NCI-H2029 (cell line): ENCODE measurements at places on chromosomes 2 and 18.

DNA sequence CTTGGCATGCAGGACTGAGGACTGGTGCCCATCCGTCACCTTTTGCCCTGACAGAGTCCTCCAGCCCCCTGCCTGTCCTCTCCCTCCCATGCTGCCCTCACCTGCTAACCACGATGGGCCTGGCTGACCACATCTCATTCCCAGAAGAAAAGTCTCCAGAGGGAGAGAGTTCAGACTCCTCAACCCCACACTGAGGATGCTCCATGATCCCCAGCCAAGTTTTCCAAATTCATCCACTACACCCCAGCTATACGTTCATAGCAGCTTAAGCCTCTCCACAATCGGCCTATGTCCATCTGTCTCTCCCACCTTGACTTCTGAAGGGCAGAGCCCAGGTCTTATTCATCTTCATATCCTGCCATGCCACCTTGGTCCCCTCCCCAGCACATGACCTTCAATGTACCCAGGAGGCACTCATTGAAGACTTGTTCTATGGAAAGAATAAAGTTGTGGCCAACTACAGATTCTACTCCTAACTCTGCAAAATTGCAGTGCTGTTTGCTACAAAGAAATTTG, 115.6 kb upstream of the ID2 start:
- no peak for DNase-seq

DNA sequence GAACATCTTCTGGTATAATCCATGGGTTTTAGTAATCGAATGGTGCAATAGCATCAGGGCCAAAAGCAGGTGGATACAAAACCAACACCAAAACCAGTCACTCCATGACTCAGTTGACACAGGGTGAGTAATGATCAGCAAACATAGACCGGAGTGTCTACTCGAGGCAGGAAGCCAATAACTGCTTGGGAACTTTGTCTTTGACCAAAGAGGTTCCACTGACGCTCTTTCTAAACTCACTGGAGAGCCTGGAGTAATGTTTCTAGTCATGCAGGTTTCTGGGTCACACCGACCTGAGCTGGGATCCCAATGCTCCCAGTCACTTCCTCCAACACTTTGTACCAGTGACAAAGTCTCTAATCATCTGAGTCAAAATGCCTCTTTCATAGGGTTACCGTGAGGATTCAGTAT, 30.9 kb downstream of the MREG start:
- peak; percentile 85 for DNase-seq

GRCh38 chr18:50560681-50561629, 1.1 kb downstream of the MAPK4 start:
- peak; percentile 12 for DNase-seq

DNA sequence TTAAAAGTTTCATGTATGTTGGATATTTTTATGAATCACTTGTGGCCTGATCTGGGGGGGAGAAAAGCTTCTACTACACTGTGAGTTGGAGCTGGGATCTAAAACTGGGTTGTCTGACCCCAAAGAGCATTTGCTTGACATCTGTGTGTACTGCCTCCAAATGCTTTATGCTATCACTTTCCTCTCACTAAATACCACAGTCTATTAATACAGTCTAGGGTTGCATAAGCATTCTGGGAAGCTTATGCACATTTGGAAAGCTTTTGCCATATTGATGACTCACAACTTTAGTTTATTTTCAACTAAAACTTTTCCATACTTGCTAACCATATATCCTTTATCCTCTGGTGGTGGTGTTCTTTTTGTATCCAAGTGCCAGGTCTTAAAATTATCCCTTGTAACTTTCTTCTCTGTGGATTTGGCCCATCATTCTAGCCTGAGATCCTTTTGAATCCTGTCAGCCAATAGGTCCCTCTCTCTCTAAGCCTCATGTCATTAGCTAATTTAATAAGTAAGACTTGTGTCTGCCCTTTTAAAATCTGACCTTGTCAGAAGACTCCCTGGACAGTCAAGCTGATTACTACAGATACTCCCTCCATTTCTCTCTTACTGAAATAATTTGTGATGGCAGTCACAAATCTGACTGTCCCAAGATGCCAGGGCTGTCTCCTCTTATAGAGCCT, 72.7 kb downstream of the NXPH2 start:
- DNase-seq: no peak

DNA sequence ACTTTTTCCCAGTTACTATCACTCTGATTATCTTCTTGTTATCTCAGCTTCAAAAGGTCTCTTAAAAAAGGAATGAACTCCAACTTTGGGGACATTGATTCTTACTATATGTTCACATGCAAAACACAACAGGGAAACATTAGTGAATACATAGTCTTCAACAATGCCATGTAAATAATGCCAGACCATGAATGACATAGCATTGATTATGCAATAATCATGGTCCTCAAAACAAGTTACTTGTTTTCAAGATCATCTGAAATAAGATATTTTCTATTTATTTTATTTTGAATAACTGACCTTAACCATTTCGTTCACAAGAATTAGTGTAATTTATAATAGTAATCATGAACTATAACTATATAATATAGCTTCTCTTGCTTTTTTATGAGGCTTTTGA, 902.3 kb downstream of the MBD2 start:
- no peak for DNase-seq

DNA sequence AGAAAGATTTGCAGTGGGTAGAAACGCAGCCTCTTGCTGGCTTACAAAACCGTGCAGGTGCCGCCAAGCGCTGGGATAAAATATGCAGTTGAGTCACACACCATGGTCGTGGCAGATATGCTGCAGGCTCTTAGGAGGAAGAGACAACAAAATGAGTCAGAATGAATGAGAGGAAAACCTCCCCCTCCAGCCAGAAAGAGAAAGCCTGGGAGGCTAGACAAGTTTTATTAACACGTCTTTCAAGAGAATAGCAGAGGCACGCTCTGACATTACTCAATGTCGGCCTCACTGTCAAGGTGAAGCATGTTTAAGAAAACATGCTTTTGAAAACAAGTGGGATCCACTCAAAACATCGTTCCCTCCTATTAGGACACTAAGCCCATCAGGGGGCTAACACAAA, 37.1 kb upstream of the ZCCHC2 start:
- DNase-seq: no peak

DNA sequence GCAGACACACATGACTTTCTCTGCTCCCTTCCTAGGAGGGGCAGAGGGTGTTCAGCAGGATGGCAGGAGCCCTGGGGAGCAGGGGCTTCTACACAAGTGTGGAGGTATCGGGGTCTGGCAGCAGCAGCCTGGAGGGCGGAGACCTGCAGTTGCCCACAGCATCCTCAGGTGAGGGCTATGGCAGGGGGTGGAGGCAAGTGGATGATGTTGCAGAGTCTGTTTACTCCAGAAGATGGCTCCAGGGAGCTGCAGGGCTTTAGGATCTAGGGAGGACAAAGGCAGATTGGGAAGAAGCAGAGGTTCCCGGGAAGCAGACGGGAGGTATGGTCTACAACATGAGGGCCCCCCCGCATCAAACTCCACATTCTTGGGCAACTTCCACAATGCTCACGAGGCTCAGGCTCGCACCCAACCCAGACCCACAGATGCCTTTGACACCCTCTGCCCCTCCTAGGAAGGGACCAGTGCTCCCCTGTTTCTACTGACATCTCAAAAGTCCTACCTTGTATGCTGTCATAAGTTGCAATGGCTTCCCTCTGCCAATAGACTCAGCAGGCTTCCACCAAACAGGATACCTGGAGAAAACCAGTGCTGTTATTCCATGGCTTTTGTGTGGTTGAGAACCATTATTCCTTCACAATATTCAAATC, 12.0 kb upstream of the ATP6V1C2 start:
- DNase-seq: peak; percentile 19

DNA sequence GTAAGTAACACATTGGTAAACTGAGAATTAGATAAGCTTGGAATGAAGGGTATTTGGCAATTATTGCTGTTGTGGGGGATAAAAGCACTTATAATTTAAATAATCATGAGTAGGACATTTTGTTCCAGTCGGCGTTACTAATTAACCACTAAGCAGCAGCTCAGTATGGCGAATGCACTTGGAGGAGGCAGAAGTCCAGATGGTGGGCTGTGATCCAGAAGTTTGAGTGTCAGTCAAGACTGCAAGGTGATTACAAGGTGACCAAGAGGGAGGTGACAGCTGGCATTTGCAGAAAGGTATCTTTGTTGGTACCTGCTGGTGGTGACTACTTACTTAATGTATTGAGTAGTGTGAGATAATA, 643.6 kb upstream of the FAM98A start:
- DNase-seq: no peak

GRCh38 chr2:227821043-227821942, 7.7 kb downstream of the CCL20 start:
- DNase-seq: no peak

- no peak for DNase-seq
These were observed 116.6 kb upstream of the LTBP1 start for GRCh38 chr2:32830196-32830595.

DNA sequence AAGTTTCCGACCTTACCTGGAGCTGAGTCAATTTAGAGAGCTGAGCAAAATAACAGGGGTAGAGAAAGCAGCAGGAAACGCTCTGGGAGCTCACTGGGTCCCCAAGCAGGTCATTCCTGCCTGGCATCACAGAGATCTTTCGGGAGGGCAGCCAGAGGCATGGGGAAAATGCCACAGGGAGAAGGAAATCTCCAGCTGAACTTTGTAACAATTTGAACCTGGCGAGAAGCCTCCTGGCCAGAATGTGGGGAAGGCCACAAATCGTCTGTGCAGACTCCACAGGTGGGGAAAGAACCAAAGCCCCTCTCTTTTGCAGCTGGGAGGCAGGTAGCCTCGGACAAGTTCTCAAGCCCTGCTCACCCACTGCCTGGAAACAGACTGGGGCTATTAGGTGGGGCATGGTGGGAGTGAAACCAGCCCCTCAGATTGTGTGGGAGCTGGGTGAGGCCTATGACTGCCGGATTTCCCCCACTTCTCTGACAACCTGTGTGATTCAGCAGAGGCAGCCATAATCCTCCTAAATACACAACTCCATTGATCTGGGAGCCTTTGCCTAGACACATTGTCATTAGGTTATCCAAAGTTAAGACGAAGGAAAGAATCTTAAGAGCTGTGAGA, 53.9 kb downstream of the INO80D start:
- no peak for DNase-seq

DNA sequence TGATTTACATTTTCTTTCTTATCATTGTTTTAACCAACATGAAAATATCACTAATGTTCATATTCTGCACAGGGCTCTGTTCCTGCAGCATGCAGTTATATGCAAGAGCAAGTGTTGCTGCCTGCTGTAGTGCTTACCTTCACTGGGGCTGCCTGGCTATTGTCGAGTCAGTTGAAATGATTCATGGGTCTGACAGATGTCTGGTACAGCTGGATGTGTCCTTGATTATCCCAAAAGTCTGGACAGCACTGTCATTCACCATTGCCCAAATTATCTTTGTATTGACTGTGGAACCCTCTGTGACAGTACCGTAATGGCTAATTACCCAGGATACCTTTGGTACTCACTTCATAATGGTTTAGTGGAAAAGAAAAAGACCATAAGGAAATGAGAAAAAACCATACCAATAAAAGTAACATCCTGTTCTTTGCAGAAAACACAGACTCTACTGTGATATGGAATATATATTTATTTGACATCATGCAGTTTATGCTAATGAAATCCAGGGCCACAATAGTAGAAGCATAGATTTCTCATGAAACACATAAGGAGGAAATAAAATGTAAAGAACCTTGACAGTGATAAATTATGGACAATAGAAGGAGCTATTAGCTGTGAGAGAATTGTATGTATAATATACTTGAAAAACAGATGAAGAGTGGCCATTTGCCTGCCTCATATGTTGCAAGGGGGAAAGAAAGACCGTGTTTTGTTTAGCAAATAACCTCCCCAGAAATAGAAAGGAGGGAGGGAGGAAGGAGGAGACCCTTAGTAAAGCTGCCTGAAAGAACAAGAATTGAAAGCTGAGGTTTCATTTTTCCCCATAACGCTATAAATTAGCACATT, 249.8 kb upstream of the ATP5MC3 start:
- DNase-seq: no peak

GRCh38 chr2:172588931-172589330, 33.0 kb downstream of the PDK1 start:
- no peak for DNase-seq

- DNase-seq: no peak
These were observed 68.2 kb downstream of the ZNF407 start for GRCh38 chr18:74665905-74666304.

GRCh38 chr2:171319164-171319810, 114.5 kb downstream of the METTL8 start:
- DNase-seq: no peak

GRCh38 chr18:4797002-4797685, 342.0 kb upstream of the DLGAP1 start:
- no peak for DNase-seq

DNA sequence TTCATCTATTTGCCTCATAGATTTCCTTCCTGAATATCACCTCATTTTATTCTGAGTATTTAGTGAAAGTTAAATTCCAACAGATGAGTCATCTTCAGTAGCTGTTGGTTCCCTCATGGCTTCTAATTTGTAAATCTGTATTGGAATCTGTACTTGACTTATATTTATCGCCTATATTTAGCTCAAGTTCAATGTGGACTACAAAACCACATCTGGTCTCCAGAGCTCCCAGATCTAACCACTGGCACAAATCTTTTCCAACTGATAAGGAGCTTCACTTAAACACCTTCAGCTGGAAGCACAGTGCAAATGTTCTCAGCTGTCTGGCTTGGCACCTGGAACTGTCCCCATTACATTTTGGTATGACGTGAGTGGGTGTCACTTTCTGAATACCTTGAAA, 82.8 kb upstream of the DSEL start:
- DNase-seq: no peak

DNA sequence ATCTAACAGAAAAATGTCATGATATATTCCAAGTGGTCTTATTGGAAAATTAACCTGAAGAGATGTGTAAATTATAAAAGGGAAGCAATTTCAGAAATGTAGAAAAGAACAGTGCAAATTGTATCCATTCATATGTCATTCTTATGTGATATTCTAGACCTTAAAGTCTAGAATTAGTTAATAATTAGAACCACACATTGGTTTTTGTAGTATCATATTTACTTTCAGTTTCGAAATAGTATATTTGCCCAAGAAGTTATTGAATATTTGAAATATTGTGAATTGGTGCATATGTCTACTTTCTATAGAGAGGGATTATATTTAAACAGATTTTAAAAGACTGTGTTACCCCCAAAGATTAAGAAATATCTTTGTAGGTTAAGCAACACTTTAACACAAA, 1348.6 kb upstream of the ACVR2A start:
- DNase-seq: no peak

- no peak for DNase-seq
These were observed 110.5 kb downstream of the GYPC start for GRCh38 chr2:126766295-126766968.

DNA sequence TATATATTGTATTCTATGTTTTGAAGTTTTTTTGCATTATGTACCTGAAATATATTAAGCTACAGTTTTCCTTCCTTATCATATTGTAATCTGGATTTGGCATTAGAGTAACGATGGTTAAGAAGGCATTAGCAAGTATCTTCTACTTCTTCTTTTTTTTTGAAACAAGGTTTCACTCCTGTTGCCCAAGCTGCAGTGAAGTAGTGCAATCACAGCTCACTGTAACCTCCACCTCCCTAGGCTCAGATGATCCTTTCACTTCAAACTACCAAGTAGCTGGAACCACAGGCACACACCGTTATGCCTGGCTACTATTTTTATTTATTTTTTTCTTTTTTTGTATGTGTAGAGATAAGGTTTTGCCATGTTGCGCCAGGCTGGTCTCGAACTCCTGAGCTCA, 201.1 kb downstream of the ZNF804A start:
- no peak for DNase-seq
